Mucosa of descending colon (tissue), 3 donors: ENCODE measurements at places on chromosomes 2 and 18. TPM values are rescaled to one million over a fixed set of nuclear protein-coding genes. Genes with fewer than 3 reads are reported as not detected.

GRCh38 chr2:197010200-197011020 is 83.9 kb upstream of the PGAP1 start:
- DNase-seq, result no peak

DNA sequence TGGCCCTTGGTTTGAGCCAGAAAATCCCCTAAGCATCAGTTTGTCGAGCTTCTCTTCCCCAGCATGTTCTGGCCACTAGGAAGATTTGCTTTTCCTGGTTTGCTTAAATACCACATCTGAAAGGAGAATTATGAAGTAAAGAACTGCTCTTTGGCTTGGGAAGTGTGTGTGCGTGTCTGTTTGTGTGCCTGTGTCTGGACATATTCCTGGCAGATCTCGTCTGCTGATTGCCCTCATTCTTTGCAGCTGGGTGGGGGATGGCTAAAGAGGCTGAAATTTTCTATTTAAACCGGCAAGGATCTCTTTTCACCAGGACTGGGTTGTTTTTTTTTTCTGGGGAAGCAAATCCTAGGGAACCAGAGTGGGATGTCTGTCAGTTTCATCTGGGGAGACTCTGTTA is 57.3 kb upstream of the MBOAT2 start:
- DNase-seq, result no peak

DSG1 gene
- not detected for total RNA-seq

MC4R gene
- not detected for total RNA-seq

ALK gene
- total RNA-seq, result 2.4 TPM

LMAN1 gene
- 42.7 TPM for total RNA-seq

TMEM131 gene
- total RNA-seq, result 110 TPM
